ENCODE measurements at places on chromosomes 6 and 20.

GRCh38 chr6:39111280-39111679 lies 3.7 kb downstream of the SAYSD1 start:
- DNase-seq, result no peak

DNA sequence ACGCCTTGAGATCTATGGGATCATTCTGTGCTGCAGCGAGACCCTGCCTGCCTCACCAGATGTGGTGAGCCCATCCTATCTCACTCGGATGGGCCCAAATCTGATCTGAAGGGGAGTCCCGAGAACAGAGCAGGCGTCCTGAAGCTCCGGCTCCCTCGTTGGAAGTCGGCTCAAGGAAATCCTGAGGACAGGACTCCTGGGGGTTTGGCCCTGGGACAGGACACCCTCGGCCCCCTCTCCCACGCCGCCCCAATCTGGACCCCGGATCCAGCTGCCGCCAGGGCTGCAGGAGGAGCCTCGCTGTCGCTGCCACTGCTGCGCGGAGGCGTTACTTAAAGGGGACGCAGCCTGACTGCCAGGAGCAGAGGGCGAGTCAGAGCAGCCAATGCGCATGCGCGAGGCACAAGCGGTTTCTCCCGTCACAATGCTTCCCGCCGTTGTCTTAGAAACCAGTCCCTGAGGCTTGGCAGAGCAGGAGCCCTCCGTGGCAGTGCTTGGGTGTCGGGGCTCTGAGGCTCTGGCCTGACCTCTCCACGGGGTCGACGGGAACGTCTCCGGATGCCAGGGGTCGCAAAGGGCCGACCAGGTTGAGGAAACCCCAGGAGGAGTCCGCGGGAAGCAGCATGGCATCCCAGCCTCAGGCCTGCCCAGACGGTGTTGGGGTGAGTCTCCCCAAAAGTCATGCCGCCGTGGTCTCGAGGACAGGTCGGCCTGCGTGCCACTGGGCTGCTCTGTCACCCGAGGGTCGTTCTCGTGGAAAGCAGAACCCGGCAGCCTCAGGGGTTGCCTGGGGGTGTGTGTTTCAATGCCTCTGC lies 1567.8 kb upstream of the DEFB115 start:
- no peak for DNase-seq

DNA sequence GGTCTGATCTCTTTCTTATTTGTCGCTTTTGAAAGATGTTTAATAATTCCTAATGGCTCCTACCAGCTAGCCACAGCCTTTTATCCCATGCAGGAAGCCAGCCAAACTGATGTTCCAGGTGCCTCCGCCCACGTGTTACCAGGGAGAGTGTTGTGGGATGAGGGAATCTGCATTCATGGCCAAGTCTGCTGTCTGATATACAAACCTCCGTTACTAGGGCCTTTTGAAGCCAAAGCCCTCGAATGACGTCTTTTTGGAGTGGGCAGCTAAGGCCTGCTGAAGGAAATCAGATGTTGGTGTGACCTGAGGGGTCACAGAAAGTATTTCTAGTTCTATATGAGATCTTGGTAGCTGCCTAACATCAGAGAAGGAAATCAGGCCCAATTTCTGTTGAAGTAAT lies 21.3 kb downstream of the STK35 start:
- no peak for DNase-seq

DNA sequence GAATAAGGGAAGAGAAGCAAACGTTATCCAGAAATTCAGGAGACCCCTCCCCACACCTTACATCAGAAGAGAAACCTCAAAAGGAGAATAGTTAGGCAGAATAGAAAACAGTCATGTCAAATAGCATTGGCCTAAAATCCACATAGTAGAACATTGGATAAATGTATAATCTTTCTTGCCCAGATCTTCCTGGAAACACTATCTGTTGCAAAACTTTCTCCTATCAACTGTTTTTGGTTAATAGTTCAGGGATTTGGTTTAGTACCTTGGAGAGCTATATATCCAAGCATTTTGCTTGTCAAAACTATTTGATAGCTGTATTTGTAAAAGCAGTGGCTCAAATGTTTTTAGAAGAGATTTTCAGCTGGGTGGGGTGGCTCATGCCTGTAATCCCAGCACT lies 74.3 kb upstream of the PHACTR2 start:
- no peak for DNase-seq

DNA sequence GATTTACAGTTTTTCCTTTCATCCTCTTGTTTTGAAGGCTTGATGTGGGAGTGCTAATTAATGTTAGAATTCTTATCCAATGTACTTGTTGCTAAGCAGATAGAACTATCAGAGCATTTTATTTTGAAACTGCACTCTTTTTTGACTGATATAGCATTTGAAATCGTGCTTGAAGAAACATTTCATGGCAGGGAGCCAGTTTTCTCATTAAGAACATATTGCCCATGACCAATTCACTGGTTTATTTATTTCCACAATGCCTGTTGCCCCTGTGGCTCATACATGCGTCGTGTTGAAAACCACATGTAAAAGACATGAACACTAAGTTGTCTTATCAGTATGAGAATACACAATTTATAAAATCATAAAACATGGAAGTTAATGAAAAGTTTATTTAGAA lies 479.7 kb upstream of the FLRT3 start:
- DNase-seq, result no peak

DNA sequence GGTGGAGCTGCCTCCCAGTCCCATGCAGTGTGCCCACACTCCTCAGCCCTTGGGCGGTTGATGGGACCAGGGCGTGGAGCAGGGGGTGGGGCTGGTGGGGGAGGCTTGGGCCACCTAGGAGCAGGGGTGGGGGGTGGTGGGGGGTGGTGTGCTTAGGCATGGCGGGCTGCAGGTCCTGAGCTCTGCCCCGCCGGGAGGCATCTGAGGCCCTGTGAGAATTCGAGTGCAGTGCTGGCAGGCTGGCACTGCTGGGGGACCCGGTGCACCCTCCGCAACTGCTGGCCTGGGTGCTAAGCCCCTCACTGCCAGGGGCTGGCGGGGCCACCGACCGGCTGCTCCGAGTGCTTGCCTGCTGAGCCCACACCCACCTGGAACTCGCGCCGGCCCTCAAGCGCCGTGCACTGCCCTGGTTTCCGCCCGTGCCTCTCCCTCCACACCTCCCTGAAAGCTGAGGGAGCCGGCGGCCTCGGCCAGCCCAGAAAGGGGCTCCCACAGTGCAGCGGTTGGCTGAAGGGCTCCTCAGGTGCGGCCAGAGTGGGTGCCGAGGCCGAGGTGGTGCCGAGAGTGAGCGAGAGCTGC lies 59.6 kb upstream of the PRL start:
- DNase-seq, result no peak

DNA sequence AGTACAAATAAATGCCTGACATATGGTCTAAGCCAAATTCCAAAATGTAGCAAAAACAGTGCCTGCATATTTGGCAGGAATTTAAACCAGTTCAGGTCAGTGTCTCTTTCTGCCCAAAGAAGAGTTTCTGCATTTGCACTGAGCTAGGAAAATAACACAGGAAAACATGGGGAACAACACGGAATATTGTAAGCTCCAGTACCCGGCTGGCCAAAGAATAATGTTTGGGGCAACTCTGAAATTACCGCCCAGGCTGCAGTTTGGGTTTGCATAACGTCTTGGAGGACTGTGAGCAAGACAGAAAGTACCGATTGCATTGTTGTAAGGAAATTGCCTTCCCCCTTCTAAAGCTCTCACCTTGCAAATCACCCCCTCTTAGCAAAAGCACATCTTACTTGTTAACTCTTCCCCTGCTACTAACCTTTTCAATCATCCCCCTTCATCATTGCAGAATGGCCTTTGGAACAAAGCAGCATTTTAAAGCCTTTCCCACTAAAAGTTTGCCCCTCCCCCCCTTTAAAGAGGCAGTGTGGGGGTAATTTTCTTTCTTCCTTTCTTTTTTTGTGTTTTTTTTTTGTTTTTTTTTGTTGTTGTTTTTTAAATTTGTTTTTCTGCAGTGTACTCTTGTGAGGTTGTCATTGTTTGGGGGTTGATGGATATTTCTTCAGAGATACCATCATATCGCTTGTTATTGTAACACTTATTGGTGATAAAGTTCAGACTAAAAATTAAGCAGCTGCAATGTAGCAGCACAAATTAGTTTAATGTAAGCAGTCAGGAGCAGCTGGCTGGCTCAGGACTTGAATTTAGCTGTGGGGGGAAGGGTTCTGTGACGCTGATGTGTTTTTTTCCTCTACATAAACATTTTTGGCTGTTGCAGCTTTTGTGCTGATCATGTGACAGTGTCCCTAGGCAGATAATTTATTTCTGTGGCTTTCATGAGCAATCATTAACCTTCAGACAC lies 100.0 kb upstream of the CITED2 start:
- peak; percentile 21 for DNase-seq

- DNase-seq, result no peak
These were observed 31.5 kb downstream of the ATXN1 start for GRCh38 chr6:16729744-16730143.

- peak; percentile 63 for DNase-seq
These were observed 10.5 kb downstream of the BCL2L1 start for GRCh38 chr20:31712112-31712553.

DNA sequence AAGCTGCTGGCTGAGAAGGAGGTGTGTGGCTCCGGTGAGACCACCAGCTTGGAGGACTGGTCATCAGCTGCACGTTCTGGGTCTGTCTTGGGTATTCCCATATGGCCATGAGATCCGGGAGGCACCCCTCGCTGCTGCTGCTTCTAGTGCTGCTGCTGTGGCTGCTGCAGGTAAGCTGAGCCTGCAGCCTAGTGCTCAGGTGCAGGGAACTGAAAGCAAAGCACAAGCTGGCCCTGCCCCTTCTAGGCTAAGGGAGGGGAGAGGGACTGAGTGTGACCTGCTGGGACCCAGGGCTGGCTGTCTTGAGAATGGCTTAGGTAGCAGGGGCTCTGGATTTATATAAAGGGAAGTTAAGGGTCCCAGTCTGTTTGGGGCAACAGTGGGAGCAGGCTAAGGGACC lies 403 bp downstream of the CDH26 start:
- no peak for DNase-seq

GRCh38 chr6:161919691-161920090 lies 645.8 kb upstream of the AGPAT4 start:
- no peak for DNase-seq

GRCh38 chr6:151351146-151351700 lies 40.1 kb downstream of the ZBTB2 start:
- DNase-seq, result no peak

DNA sequence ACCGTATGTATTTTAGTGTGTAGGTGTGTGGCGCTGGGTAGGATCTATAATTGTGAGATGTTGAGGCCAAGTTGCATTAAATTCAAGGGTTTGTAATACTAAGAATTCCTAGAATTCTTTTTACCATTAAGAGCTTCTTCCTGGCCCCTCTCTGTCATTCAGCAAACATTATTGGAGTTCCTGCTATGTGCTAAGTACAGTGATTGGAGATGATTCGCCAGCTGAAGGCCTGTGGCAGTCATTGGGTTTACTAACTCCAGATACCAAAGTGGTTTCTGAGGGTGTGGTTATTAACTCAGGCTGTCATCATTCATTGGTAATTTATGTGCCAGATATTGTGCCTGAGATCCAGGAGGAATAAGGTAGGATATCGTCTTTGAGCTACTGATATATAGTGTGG lies 167.1 kb downstream of the LAMA2 start:
- DNase-seq, result no peak

DNA sequence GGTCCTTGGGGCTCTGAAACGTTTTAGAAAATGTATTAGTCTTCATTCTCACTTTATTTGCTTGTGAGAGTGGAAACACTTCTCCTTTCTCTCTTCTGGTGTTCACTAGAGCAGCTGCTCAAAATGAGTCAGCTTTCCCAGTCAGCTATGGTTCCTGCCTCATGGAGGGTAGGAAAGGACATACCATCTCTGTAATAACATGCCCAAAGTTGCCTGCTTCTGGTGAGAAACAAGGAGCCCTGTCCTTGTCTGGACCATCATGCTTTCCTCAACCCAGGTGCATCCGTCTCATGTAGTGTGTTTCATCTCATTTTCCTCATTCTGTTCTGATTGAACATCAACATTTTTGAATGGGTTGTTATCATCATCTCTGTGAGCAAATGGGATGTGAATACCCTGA lies 17.1 kb upstream of the TINAG start:
- DNase-seq, result no peak

- DNase-seq, result no peak
These were observed 137.8 kb downstream of the TTLL2 start for GRCh38 chr6:167462514-167463312.

DNA sequence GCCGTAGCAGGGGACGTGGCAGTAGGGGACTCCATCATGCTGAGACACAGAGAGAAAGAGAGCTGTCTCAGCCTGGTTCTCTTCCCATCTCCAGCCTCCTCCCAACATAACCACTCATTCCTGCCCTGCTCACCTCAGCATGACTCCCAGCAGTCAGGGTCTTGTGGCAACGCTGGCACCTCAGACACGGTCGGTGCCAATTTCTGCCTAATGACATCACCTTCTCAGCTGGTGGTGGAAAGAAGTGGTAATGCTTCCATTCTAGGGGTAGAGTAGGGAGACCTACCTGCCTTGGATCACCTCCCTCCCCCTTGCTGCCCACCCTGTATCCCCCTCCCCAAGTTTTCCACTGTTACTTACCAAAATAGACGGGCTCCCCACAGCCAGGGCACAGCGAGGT lies 2.5 kb downstream of the CRIP3 start:
- DNase-seq, result no peak

- no peak for DNase-seq
These were observed 2.4 kb downstream of the MARCKS start for GRCh38 chr6:113859349-113860180.

- no peak for DNase-seq
These were observed 189.3 kb downstream of the PREX1 start for GRCh38 chr20:48638546-48638945.

GRCh38 chr6:107784669-107785068 lies 39.4 kb downstream of the SCML4 start:
- no peak for DNase-seq

All from Ammon's horn (tissue), 1 donor.